HuH-7 (cell line): ENCODE measurements at places on chromosomes 3 and 15.

DNA sequence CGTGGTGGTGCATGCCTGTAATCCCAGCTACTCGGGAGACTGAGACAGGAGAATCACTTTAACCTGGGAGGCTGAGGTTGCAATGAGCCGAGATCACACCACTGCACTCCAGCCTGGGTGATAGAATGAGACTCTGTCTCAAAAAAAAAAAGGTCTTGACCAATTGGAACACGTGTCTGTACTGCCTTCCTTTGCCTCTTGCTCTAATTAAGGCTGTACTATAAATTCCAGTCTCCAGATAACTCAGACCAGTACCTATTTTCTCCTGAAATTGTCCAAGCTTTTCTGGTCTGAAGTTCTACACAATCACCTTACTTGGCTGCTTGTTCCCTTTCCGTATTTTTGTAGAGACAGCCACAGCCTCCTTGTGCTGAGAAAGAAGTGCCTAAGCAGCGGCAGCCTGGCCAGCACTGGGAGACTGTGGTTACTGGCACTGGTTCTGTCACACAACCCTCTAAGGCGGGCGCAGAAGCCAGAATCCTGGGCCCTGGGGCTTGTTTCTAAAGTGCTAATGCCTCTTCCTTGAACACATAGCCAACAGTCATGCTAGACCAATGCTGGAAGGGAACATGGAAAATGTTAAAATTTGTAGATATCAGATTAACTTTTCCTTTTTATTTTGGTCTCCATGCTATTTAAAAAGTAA is 6.2 kb upstream of the CEP70 start:
- no peak for DNase-seq

DNA sequence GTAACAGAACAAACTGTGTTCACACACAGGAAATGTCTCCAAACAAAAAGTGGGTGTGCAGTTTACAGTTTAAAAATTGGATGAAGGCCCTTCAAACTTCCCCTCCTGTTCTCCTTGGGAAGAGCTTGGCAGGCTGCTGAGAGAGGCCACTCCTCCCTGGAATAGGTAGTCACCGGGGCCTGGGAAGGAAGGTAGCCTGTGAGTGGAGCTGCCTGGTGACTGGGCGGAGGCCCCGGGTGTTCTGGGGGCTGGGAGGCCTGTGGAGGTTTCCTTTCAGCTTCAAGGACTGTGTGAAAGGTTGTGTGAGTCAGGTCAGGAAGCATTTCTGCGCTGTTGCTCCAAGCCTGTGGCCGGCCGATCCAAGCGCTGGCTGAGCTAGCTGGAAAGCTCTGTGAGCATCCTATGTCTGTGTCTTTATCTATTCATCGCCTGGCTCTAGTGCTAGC is 14.1 kb downstream of the SLCO3A1 start:
- DNase-seq: no peak

DNA sequence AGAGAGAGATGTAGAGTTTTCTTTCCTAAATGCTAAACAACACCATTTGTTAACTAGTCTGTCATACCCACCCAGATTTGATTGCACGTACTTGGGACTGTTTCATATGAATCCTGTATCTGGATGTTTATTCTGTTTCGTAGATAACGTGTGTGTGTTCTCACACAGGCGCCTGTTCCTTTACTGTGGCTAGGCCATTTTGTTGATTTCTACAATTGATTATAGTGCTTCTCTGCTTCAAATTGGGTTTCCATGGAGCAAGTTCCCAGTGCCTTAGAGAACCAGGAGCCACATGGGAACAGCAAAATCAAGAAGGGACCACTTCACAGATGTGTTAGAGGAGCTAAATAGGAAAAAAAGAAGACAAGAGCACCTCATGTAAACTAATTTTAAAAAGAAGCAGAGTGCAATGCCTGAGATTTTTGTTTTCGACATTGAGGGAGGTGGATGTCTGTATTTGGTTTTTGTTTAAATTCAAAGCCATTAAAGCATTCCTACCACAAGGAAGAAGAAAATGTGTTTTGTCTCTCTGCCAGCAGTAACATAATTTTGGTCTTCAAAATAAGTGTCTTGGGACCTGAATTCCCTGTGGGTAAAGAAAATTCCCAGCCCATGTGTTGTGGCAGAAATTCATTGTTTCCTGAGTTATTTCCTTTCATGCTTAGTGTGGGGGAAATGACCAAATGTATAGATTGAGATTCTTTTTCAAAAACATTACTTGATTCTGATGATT is 424.0 kb upstream of the C2CD4B start:
- no peak for DNase-seq

- DNase-seq: no peak
Observed at GRCh38 chr15:90031231-90031791, 30.2 kb downstream of the ZNF710 start.

DNA sequence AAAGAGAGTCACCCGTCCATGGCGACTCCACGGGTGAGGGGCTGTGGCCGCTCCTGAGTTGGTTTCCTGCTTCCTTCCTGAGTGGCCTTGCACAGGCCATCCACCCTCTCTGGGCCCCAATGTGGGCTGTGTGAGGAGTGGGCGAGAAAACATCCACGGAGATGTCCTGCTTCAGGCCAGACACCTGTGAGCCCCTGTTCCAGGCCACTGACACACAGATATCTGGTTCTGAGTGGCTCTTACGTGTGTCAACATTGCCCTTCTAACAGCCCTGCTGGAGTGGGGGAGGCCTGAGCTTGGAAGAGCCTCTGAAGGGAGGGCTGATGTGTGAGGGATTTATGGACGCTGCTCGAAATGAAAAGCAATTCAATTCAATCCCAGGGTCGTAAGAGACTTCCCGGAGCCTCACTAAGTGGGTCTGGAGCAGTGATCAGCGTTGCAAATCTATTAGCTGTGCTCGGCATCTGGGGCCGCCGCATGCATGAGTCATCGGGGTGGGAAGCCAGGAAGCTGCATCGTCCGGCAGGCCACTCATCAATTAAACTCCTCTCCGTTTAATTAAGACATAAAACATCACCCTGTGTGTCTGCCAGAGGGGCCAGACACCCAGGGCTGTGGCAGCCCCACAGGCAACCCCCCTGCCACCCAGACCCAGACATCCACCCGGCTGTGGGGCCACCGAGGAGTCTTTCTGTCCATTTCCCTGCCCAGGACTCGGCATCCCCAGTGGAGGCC is 20.0 kb upstream of the PRR23E start:
- DNase-seq: no peak

DNA sequence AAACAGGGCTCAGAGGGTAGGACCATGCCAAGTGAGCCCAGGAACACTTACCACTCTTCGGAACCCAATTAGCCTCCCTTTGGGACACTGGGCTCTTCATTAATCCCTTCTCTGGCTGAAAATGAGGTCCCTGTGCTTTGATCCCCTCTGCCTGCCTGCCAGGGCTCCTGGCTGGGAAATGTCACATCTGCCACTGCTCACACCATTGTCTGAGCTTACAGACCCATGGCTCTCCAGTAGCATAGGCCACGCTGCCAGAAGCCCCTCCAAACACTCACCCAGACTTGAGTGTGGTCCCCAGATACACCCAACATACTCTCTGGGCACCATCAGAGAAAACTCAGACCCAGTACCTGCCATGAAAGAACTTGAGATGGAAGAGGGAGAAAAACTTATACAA is 287.3 kb downstream of the XXYLT1 start:
- DNase-seq: no peak

GRCh38 chr3:55483196-55484095 is 3.7 kb downstream of the WNT5A start:
- no peak for DNase-seq

DNA sequence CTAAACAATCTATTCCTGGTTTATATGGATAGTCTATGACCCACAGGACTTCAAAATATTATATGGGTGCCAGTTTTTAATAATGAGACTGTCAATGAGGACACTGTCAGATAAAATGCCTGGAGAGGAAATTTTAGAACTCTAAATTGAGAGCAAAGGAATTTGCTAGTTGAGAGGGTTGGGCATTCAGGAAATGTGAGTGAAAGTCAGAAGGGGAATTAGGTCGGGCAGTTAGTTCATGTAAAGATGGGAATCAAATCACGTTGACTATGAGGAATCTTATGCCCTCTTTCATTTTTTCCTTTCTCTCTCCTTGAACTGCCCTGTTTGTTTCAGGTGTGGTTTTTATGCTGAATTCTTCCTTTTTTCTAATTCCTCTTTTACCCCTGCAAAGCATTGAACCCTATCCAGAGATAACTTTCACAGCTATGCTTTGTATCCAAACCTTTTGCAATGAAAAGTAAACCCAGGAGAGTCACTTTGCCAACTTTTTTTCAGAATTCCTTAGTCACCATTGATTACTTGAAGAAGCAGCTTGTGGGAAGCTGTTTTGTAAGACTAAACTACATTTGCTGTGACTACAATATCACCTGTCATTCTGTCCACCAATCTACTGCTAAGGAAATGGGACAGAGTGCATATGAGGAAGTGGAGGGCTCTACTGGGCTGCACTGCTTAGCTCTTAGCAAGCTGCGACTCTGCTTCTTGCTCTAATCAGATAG is 27.8 kb downstream of the CHP1 start:
- no peak for DNase-seq

GRCh38 chr3:42653560-42654330 is at the start of gene ZBTB47:
Gene ZBTB47 (plus strand): TSS chr3:42653697. CDS start chr3:42658356, 4,659 bp downstream.
- peak; percentile 76 for DNase-seq

DNA sequence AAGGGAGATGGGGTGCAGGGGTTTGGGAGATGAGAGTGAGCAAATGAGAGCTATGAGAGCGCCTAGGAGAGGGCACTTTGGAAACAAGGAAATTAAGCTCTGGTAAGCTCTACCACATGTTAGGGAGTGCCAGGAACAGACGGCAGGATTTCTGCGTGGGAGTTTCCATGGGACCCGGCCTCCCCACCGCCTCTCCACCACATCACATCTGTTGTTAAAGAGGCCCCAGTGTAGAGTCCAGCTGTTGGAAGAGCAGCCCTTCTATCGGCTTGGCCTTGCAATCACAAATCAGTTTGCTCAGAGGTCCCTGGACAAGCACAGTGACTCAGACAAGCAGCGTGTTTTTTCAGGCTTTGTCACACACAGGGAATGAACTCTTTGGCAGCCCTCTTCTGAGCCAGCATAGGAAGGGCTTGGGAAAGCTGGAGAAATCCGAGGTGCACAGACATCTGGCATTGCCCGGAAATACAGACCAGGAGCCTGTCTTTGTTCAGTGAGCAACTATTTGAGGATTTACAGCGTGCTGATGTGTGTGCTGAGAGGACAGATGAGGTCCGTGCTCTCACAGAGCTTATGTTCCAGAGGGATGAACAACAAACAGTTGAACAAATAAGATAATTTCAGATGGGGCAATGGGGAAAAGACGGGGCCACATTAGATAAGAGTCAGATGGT is 370.6 kb upstream of the PROK2 start:
- DNase-seq: peak; percentile 12

GRCh38 chr3:190326361-190326760 is 4.1 kb upstream of the CLDN1 start:
- DNase-seq: no peak

DNA sequence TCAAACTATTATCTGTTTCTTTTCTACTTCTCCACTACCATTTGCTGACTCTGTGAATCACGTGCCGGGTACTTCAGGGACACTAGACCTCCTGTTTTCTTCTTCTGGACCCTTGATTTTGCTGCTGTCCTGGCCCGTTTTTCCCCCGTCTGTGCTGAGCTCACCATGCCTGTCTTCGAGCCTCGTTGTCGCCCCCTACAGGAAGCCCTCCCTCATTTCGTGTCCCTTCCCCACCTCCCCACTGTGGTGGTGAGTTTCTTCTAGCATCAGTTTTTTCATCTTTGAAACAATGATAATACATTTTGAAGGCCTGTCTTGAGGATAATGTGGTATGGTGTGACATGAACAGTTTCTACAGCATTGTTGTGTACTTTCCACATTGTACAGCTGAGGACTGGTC is 12.8 kb downstream of the GABRG3 start:
- no peak for DNase-seq

DNA sequence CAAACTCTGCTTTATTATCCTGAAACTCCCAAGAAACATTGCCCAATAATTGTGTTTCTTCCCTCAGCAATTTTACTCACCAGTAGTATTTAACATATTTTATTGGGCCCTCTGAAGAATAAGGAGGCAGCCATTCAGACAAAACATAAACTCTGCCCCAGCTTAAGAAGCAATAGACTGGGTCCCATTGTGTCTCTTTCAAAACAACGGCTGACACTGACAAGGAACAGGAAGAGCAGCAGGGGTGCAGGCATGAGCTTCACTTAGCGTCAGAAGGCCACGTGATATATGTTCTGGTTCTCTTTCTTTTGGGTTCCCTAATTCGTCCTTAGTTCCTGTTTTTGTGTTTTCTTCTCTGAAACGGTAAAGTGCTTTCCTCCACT is 242.3 kb downstream of the FHIT start:
- DNase-seq: no peak

GRCh38 chr15:88748651-88749050 is 54.6 kb upstream of the ACAN start:
- DNase-seq: no peak

GRCh38 chr3:53777468-53777867 is 68.8 kb downstream of the CHDH start:
- no peak for DNase-seq

DNA sequence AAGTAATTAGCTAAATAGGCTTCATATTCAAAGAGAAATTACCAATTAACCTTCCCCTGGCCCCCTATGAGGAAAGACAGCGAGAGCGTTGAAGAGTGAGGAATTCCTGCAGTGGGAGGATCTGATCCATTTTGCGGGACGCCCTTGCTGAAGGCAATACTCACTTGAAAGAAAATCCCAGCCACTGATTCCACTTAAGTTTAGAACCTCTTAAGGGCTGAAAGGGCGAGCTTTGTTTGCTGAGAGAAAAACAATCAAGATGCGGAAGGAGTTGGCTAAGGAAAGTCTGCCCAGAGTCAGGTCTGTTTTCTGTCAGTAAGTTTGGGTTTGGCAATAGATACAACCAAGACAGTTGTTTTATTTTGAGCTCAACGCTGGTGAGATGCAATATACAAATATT is 102.8 kb upstream of the GBE1 start:
- no peak for DNase-seq

GRCh38 chr3:98920166-98920565 is 18.7 kb upstream of the DCBLD2 start:
- no peak for DNase-seq

DNA sequence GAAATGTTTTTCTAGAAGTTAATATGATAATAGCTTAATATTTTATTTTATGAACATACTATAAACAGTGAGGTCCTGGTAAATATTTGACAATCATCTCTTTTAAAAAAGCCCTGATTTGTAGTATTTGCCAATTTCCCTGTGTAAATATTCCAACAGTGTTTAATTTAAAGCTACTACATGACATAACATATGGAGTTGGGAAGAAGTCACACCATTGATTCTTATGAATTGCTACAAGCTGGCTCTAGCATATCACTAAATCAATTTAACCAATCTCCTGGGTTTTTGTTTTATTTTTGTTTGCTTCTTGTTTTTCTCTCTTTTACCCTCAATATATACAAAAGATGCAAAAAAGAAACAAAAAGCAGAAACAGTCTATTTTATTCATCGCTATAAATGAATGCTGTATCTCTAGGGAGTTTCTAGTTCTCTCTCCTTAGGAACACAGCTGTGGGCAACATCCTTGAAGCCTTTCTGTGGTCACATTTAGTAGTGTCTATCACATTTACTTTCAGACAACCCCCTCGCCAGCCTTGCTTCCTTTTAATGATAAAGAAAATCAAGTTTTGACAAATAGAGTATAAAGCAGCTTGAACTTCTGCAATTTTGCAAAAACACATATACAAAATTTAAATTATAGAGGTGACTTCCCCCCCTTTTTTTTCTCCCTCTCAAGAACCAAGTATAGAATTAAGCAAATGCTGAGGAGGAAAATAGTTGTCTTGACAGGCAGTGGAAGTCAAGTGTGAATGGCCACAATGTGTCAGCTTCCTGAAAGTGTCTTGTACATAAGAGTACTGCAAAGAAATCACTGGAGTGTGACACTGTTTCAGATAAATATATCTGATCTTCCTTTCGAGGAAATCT is 21.4 kb downstream of the CCR1 start:
- no peak for DNase-seq

GRCh38 chr3:156837115-156837514 is 11.0 kb downstream of the LEKR1 start:
- DNase-seq: no peak
